ENCODE measurements at places on chromosomes 13 and 19.

DNA sequence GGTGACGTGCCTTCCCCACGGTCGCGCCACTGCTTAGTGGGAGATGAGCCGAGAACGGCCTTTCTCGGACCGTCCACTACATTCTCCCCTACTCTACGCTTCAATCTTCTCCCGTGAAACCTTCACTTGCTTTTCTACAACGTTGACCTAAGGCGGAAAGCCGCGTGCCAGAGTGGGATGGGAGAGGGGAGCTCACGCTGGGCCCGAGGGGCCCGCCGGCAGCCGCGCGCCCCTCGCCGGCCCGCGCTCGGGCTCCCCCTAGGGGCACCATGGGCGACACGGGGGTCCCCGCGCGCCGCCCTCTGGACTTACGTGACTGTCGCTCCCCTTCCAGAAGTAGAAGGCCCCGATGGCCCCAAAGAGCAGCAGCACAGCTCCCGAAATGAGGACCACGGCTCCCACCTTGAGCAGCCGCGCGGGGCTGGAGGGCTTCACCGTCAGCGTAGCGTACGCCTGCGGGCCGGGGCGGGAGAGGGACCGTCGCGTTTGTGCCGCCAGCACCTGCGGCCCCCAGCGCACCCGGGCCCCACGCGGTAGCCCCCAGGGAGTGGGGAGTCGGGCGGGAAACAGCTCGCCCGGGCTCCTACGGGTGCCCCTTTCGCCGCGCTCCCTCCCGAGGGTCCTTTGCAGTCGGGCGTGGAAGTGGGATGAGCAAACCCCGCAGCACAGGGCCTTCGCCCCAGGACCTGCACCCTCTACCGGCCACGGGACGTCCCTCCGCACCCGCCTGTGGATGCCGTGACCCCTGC lies 727 bp downstream of the CNMD start:
- no peak for DNase-seq

DNA sequence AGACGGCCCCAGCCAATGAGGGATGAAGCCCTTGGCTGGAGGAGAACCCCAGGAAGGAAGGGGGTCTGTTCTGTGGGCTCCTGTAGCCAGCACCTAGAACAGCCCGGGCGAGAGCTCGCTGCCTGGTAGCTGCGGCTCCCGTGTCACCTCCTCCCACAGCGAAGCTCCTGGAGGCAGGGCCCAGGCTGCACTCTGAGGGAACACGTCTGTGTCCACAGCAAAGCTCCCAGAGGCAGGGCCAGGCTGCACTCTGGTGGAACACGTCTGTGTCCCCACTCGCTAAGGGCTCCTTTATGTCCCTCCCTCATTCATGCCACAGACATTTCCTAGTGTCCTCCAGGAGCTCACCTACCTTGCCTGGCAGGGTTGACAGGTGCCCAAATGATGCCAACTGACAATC lies 8.4 kb downstream of the TRAPPC6A start:
- no peak for DNase-seq

- DNase-seq, result no peak
Observed at GRCh38 chr19:35773020-35773806, 2.2 kb upstream of the ARHGAP33 start.

GRCh38 chr19:3771000-3771905 lies 775 bp downstream of the RAX2 start:
- no peak for DNase-seq

DNA sequence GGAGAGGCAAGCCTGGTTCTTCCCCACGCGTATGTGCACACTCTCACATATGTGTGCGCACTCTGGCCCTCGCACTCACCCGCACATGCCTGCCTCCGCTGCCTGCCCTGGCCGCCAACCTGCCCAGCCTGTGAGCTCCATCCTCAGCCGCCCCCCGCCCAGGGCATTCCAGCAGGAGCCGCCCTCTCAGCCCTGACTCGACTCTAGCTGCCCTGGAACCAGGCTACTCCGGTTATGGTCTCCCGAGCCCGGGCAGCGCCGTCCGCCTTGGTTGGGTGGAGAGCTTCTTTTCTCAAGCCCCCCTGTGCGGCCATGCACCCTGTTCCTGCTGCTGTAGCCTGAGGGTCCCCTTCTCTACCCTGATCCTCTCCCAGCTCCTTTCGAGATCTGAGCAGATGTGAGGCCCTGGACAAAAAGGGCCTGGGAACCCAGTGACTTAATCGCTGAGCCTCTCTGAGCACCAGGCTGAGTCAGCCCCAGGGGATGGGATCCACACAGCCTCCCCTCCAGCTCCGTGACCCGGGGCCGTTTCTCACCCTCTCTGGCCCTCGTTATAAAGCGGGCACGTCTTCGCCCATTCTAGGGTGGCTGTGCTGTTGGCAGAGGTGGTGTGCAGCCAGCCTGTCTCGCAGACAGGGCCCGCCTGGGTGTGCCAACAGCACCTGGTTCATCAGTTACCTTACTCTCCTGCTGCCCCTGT lies 191.5 kb downstream of the TEX29 start:
- no peak for DNase-seq

- no peak for DNase-seq
Observed at GRCh38 chr19:15280048-15280725, 47.9 kb upstream of the EPHX3 start.

DNA sequence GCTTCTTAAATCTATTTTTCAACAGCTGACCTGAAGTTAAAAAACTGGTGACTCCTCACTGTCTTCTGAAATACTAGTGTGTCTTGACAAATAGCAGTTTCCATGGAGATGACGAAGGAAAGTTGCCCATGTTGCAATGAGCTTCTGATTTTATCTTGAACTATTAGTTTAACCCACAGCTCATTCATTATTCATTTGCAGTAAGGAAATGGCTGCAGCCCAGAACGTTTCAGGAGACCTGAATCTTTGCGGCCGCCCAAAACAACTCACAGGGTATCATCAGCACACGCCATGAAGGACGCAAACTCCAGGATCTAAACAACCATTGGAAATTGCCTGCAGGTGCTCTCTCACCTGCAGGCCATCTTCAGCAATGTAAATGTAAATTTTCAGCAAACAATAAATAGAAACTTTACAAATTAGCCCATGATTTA lies 142.5 kb downstream of the DCLK1 start:
- DNase-seq, result no peak

DNA sequence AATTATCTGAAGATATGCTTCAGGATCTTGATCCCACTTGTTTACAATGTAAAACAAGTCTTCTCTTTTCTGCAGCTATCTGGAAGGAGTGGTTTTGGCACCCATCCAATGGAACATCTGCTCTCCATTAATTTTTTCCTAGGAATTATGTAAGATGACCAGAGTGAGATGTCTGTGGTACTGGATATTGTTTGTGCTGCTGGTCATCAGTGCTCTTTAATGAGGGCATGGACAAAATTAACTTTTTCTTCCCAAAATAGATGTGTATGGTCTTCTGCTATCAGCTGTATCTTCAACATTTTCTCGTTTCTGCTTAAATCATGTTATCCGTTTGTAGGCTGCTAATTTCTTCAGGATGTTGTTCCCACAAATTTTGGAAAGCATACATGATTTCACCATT lies 415.4 kb upstream of the KLHL1 start:
- DNase-seq, result peak; percentile 15

DNA sequence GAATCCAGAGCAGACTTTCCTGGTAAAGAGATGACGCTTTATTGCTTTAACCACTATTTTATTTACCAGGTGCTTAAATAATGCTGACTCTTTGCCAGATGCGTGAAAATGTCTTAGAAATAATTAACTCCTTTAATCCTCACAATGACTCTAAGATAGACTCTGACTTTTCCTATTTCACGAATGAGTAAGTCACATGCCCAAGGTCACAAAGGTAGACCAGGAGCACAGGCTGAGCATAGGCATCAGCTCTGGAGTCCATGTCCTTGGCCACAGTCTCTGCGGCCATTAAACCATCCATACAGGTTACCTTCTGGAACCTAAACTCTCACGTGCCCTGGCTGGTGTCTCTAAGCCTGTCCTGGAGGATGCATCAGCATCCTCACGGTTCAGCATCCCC lies 87.3 kb downstream of the ERCC5 start:
- no peak for DNase-seq

DNA sequence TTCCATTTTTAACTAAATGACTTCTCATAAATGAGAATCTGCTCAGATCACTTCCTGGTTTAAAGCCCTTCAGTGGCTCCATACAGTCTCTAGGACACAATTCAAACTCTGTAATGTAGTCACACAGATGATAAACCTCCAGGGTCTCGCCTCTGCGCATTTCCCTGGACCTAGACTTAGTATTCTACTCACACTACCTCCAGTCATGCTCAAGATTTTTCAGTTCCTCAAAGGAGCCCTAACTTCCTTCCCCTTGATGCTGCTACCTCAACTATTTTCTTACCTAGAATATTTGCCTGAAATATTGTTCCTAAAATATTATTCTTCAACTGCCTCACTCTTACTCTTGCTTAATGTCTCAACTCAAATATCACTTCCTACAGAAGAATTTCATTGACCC lies 86.7 kb upstream of the TPP2 start:
- no peak for DNase-seq

GRCh38 chr19:13958043-13958442 lies 5.7 kb downstream of the DCAF15 start:
- no peak for DNase-seq

DNA sequence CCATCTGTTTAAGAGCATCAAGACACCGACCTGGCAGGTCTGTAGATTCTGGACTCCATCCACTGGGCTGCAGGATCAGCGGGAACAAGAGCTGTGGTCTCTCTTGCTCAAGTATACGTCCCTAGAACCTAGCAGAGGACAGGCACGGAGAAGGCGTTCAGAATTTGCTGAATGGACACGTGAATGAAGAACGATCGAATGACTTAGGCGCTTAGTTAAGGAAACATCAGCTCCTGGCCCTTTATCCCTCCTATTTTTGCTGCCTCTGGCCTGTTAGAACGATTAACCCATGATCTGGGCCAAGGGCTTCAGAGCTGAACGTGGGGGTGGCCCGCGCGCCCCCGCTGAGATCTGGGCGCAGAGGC lies 953 bp downstream of the DZIP1 start:
- peak; percentile 14 for DNase-seq

- DNase-seq, result no peak
Observed at GRCh38 chr13:88586263-88586662, 915.1 kb downstream of the SLITRK5 start.

GRCh38 chr19:57872450-57872849 lies 16.4 kb downstream of the ZNF814 start:
- no peak for DNase-seq
